ENCODE measurements at places on chromosomes 2 and 18.
A peak's percentile ranks its signal among the peaks of the same experiment; 100 is the strongest.

GRCh38 chr2:34492561-34493455 lies 893.7 kb upstream of the FAM98A start:
- no peak for DNase-seq

DNA sequence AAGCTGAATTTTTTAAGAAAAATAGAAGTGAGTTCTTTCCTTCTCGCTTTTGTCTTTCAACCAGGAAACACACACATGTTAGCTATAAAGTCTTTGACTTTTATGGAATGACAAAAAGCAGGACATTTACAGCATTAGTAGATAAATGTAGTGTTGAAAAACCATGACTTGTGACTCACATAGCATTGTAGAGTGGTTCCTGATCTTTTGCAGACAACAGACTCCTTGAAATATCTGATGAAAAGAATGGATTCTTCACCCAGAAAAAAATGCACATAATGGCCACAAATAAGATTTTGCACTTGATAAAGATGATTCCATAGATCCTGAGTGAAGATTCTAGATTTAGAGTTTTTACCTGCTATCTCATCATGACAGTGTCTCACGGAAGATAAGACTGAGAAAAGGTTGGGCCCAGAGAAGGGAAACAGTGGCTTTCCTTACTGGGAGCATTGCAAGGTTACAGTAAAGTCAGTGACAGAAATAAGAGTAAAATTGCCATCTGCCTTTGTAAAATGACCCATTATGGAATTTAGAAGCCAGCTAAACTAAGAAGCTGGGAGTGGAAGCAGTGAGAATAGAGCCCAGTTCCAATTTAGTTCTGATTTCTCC lies 14.0 kb downstream of the SMARCAL1 start:
- DNase-seq = no peak

DNA sequence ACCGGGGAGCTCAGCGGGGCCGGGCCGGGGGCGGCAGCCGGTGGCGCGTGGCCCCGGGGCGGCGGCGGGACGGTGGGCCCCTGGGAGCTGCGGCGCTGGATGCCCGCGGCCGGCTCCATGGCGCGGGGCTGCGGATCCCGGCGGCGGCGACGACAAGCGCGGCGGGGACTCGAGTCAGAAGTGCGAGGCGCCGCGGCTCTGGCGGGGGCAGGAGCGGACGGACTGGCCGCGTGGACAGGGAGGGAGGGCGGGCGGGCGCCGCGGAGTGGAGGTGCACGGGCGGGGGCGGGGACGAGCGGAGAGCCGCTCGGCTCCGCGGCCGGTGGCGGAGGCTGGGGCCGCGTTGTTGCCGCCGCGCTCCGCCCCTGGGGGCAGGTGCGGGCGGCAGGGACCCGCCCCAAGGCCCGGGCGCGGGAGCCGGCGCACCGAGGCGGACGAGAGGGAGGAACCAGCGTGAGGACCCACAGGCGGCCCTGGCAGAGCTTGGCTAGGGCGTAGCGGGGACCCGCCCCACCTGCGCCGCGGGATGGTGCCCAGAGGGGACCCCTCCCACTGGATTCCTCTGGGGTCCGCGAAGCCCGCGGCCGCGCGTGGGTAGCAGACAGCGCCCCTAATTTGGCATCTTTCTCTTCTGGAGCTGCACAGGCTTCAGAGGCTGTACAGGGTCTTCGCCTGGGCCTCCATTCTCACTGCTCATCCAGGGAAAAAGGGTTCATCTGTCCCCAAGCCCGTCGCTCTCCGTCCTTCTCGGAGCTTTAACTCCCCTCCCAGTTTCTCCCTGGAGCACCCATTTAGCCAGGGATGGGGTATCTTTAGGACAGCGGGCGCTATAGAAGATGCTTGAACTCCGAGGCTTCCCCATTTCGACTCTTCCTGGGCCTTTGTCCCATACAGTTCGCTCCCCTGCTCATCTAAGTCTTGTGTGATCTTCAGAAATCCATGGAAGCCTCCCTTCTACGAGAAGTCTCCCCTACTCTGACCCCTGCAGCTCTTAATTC lies at the start of gene TMEM163:
Gene TMEM163, minus strand, starts transcription at position 184 of the 998 bp plus-strand sequence.
- DNase-seq = no peak

DNA sequence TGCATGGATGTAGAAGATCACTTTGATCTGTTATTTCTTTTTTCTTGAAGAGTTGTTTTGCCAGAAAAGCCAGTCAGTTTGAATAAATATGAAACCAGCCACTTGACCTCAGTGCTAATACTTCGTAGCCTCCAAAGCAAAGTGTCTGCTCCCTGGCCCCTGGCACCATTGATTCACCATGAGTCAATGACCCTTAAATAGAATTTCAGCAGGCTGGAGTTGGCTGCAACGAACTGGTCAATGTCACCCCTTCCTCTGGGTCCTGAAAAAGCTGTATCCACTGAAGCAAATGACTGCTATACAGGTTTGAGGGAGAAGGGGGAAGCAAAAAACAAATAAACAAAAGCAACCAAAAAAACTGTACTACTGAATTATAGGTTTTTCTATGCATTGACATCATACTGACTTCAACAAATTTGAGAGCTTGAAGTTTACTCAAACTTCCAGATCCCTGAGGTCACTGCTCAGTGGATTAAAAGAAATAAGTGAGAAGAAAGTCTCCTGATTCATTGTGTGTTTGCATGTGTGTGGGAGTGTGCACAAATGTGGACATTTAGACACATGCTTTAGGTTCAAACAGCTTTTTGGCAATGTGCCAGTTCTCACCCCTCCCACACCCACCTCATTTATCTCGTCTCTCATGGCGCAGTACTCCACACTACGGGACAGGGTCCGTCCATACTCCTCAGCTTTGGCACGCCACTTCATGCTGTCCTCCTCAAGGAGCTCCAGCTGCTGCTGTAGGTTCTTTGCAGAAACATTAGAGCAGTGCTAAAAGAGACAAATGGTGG lies 58.1 kb upstream of the TTN start:
- no peak for DNase-seq

DNA sequence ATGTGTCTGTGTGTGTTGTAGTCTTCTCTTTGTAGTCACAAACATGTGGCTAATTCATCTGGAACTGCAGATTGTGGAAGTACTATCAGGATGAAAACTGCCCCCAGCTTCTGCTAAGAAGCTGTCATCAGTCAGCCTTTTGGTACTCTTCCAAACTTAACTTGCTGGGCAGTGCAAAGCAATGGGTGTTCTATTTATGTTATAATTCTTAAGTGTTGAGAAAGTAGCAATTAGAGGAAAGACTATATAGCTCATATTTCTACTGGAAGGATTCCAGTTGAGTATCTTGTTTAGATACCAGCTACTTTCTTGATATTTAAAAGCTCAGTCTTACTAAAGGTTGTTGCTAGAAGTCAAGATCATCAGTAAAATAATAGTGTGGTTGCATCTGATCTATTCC lies 52.1 kb downstream of the SLC38A11 start:
- no peak for DNase-seq

- DNase-seq = no peak
These were observed 112.2 kb downstream of the MEIS1 start for GRCh38 chr2:66547118-66547517.

GRCh38 chr2:128425216-128425615 lies 106.5 kb upstream of the HS6ST1 start:
- DNase-seq = no peak

DNA sequence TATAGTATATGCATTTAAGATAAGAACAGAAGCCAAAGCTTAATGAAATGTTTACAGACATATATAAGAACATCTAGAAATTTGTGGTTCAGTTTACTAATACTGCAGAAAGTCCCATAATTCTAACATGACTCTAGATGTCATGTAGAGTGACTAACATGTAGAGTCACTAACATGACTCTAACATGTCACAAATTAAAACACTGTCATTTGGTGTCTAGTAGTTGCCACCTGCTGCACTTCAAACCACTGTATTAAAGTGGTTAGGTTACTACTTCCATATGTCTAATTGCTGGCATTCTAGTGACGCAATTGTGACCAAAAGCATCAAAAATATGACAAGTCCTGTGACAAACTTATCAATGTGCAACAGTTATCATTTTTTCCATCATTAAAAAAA lies 100.2 kb upstream of the WDR75 start:
- DNase-seq = no peak

DNA sequence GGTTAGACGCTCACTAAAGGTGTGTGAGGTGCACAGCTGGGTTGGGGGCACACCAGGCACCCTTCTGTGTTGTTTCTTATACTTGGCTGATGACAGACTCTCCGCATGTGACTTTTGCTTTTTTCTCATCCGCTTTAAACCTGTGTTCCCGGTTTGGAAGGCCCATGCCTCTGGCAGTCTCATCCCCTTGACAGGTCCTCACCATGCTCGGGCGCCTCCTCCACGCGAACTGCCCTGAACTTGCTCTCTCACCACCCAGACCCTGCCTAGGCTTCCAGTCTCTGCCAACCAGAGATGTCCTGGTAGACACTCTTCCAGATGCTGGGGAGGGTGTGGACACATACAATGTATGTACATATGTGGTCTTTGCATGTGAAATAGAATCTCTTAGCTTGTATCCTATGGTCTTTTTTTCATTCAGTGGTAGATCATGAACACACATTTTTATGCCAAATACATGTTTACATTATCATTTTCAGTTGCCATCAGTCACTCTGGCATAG lies 79.8 kb downstream of the LIMS1 start:
- DNase-seq = no peak

GRCh38 chr2:19607400-19607799 lies 249.0 kb upstream of the OSR1 start:
- DNase-seq = no peak

GRCh38 chr18:55337908-55338521 lies 250.0 kb downstream of the TCF4 start:
- DNase-seq = no peak

- DNase-seq = no peak
These were observed 156.0 kb downstream of the PXDN start for GRCh38 chr2:1588051-1588977.

DNA sequence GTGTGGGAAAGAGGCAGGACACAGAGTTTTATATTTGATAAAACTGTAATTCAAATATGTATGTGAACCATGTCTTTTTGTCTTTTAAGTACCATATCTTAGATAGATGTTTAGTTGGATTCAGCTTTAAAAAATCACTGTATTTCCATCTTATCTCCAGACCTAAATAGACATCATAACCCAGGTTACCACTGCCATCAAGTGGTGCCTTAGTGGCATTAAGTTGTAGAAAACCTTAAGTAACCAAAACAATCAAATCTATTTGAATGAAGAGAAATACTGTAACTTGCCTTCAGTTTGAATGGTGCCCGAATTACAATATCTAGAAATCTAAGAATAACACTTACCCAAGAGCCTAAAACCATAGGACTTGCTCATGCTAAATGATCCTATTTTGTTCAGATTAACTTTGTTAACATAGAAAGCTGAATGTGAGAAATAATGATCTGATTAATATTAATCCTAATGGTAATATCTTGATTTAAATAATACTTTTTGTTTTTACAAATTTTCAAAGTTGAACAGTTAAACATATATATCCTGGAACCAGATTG lies 92.5 kb upstream of the MAP2 start:
- peak; percentile 32 for DNase-seq

DNA sequence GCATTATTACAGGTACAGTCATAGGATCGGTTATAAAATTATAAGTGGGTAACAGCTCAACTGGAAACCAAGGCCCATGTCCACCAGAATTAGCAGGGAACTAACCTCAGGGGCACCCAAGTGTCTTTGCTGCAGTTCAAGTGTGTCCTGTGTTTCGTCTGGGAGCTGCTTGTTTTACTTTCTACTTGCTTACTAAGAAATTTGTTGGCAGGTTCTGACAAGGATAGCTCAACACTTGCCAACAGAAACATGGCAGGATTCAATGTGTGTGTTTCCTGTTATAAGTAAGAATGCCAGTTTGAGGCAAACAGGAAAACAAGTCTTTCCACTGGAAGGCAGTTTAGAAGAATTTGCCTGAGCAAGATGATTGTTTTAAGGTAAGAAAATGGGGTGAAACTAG lies 104.5 kb downstream of the EPHA4 start:
- no peak for DNase-seq

DNA sequence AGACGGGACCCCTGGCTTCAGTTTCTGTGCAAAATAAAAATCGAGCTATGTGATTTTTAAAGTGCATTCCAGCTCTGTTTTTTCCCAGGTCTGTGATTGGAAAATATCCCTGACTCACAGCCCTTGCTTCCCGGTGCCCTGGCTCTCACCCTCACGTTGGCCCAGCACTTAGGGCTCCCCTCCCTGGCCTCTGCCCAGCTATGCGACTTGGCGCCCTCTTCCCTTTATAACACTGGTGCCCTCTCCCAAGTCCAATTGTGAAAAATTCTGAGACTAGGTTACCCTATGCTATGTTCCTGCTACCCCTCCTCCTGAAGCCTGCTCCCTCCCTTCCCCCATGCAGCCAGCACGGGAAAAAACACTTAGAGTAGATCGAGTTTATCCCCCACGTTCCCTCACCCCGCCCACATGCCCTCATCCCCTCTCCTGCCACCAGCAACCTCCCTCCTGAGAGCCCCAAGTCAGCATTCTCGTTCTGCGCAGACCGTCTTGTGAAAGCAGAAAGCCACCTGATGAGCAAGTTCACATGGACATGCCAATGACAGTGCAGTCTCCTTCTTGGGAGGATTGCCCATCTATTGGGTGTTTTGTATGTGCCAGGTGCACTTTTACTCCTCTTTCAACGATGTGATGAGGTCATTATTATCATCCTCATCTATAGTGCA lies 228.8 kb downstream of the VAPA start:
- no peak for DNase-seq

DNA sequence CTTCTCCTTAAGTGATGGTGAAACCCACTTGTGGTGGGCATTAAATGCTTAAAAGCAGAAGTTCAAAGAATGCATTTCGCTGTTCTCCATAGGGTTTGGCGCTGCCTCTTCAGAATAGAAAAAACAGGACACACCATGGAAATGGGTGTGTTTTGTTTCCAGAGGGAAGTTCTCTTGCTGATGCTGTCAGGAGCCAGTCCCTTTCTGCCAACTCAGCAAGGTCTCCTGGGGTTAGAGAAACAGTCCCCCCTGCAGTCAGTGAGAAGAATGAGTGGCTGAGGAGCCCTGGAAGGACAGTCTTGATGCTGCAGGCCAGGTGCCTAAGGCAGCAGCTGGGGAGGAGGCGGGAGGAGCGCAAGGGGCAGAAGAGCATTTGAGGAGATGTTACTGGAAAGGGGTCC lies 37.8 kb upstream of the ASAP2 start:
- no peak for DNase-seq

GRCh38 chr18:72630991-72631390 lies 86.8 kb upstream of the CBLN2 start:
- no peak for DNase-seq

- DNase-seq = no peak
These were observed 146.5 kb downstream of the NCKAP5 start for GRCh38 chr2:133421516-133422324.

GRCh38 chr2:33342171-33342570 lies 134.3 kb upstream of the RASGRP3 start:
- DNase-seq = peak; percentile 17

GRCh38 chr2:42340045-42340937 lies 20.7 kb downstream of the COX7A2L start:
- DNase-seq = no peak

- DNase-seq = no peak
These were observed 828.0 kb downstream of the SLC4A3 start for GRCh38 chr2:220455351-220455990.

Measured in Panc1 (cell line).